SIG-M5 (cell line): ENCODE measurements at places on chromosomes 4 and X.

- no peak for DNase-seq
Measured at GRCh38 chr4:107133965-107134653, 98.0 kb upstream of the DKK2 start.

DNA sequence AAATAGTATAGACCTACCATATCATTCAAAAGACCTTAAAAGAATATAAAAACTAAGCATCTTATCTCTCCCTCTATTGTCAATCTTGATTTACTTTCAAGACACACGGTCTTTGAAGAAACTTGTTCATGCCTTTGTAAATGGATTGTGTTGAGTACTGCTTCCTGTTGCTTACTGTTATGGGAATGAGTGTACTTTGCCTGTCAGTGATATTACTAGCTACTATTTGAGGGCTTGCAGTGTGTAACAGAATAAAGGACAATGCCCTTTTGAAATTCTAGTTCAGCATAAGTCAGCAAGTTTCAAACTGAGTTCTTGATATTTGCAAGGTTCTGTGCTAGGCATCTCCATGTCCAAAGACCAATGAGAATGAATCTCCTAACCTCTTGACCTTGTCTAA is 36.0 kb downstream of the CDKL5 start:
- DNase-seq: no peak

GRCh38 chr4:164012396-164013027 is 518.0 kb downstream of the TMA16 start:
- DNase-seq: no peak

GRCh38 chrX:101483705-101484104 is 1.6 kb upstream of the ARMCX4 start:
- DNase-seq: no peak

- DNase-seq: no peak
Measured at GRCh38 chr4:25100021-25100555, 60.2 kb downstream of the SEPSECS start.

- no peak for DNase-seq
Measured at GRCh38 chr4:139959396-139959795, 194.6 kb downstream of the MAML3 start.

GRCh38 chrX:6810776-6811175 is 275.9 kb upstream of the VCX3A start:
- no peak for DNase-seq

DNA sequence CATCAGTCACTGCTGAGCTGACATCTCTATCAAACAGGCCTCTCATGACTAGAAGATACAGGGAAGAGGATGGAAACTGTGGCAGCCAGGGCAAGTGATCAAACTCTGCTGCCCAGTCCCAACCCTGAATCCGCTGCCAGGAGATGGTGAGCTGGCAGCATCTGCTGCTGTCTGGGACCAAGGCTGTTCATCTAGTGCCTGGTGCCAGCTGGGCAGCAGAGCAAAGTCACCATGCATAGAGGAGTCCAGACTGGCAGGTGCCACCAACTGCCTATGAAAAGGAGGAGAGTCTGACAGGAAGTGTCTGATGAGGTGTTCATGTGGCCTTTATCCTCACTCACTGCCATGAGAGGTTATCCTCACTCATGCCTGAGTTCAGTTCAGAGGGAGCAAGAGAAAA is 518.9 kb downstream of the MID1IP1 start:
- no peak for DNase-seq
